LoVo (cell line): ENCODE measurements at places on chromosomes 7 and 10.

DNA sequence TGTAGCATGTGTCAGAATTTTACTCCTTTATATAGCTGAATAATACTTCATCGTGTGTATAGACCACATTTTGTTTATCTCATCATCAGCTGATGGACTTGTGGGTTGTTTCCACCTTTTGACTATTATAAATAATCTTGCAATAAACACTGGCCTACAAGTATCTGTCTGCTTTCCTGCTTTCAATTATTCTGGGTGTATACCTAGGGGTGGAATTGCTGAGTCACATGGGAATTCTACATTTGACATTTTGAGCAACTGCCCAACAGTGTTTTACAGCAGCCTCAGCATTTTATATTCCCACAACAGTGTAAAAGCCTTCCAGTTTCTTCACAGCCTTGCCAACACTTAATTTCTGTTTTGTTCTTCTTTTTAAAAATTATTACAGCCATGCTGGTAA, 200.3 kb upstream of the PRSS1 start:
- DNase-seq = no peak

DNA sequence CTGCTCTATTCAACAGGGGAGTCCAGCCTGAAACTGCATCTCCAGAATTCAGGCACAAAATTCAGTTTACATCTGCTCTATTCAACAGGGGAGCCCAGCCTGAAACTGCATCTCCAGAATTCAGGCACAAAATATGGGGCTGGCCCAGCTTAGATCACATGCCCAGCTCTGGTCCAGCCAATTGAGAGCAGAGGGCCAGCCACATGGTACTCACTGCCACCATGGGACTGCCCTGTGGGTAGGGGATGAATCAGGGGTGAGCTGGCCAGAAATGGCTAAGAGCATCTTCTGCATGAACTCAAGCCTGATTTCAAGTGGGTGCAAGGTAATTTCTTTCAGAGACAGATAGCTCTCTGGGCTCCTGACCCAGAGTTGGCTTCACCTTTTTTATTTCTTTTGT, 156.6 kb upstream of the LYZL2 start:
- no peak for DNase-seq

GRCh38 chr10:62817766-62818425, 1.7 kb upstream of the EGR2 start:
- peak; percentile 62 for DNase-seq

GRCh38 chr7:107319724-107320228, 150.1 kb upstream of the GPR22 start:
- DNase-seq = no peak

DNA sequence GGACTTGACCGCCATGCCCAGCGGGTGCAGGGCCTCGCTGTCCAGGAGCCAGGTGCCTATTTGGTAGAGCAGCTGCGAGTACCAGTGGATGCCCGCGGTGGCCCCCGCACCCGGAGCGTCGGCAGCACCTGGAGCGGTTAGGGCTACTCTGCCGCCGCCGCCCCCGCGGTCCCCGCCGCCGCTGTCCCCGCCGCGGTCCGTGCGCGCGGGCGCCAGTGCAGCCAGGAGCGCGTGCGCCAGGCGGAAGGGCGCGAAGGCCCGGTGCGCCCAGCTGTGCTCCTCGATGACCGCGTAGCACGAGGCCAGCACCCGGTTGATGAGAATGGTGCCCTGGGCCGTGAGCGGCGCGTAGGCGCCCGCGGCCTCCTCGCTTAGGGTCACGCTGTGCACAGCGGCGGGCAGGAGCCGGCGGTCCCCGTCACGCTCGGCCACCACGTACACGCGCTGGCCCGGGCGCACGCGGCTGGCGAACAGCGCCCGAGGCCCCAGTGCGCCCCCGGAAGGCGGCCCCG, 9.3 kb downstream of the SHH start:
- DNase-seq = no peak

DNA sequence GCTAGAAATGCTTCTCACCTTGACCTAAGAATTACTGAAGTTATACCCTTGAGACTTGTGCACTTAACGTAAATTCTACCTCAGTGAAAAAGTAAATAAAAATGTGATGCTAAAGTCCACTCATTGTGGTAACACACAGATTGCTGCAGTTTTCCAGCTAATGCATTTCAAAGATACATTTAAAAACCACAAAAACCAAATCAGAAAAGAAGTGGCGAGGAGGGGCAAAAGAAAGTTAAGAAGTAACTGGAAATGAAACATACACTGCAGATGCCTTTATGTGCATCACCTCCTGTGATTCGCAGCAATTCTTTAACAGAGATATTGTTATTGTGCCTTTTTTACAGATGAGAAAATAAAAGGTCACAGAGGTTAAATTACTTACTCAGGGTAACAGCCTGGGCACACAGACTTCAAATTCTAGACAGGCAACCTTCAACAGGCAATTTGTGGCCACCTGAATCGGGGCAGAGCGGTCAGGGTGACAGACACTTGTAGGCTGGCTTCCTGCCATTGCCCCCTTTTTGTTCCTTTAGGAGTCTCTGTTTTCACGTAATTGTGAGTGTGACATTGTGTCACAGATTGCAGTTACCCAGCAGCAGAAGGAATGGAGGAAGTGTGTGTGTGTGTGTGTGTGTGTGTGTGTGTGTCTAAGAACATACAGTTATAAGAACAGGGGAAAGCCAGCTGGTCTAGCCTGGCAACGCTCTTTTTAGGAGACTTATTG, 1.9 kb downstream of the WIPF3 start:
- DNase-seq = no peak

DNA sequence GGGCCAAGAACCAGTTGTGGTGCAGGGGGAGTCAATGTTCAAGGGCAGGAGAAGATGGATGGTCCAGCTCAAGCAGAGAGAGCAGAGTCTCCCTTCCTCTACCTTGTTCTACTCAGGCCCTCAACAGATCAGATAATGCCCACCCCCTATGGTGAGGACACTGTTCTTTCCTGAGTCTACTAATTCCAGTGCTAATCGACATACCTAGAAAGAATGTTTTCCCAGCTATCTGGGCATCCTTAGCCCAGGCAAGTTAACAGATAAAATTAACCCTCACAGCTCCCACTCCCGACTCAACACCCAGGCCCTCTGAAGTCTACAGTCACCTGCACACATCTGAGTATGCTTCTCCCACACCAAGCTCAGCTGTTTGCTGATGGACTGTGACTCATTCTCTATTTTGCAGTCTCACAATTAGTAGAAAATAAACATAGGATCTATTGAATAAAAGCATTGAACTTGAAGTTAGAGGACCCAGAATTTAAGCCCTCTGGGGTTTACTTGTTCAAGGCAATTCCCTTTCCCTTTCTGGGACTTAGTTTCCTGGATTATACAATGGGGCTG, 17.1 kb downstream of the COL13A1 start:
- DNase-seq = no peak

GRCh38 chr10:113630929-113631533, 32.8 kb downstream of the NRAP start:
- no peak for DNase-seq

GRCh38 chr10:6109444-6109775, 20.6 kb downstream of the RBM17 start:
- no peak for DNase-seq

- DNase-seq = no peak
These were observed 73.7 kb downstream of the EVX1 start for GRCh38 chr7:27316311-27316710.

- DNase-seq = no peak
These were observed 146.1 kb downstream of the VPS50 start for GRCh38 chr7:93378131-93378760.

DNA sequence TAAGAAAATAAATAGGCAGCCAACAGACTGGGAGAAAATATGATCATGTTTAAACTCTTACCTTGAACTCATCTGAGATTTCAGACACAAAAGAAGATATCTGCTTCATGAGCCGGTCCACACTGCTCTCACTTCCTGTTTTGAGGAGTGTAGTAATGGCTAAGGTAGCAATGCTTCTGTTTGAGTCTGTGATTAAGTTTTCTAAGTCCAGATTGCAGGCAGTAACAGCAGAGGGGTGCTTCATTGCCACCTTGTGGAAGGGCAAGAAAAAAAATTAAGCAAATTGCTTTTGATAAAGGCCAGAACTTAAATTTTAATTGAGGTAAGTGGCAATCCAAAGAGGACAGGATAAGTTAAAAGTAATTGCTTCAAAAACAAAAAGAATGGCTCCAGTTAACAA, 69.1 kb downstream of the MEST start:
- no peak for DNase-seq

GRCh38 chr7:48274662-48275061, 103.4 kb downstream of the ABCA13 start:
- DNase-seq = no peak

- no peak for DNase-seq
These were observed 54.6 kb downstream of the HACD1 start for GRCh38 chr10:17562614-17563013.

DNA sequence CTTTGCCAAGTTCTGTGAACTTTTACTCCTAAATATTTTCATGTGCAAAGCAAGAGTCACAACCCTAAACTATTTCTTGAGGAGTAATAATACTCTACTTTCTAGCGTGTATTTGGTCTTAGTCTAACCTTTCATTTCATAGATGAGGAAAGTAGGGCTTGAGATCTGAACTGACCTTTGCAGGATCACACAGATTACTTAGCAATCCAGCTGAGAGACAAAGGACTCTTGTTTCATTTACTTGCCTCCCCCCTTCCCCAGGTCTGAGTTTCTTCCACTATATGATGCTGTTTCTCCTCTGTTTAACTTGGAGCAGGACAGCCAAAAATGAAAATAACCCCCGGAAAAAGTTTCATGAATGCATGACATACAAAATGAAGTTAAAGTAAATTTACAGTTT, 75.3 kb upstream of the PTN start:
- no peak for DNase-seq

DNA sequence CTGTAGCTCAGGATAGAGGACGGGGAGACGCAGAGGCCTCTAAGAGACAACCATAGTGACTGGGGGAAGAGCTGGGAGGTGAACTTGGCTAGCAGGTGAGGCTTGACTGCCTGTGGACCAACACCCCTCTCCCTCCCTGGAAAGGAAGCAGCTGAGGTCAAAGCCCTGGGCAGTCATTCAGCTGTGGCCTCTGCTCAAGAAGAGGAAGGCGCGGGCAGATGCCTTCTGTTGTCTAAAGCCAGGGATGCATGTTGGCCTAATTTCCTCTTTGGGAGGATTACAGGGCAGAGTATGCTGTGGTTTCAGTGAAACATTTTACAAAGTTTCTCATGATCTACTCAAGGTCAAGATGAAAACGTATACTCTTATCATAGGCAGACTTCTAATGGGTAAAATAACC, 327.1 kb downstream of the PRPF18 start:
- DNase-seq = no peak

- DNase-seq = no peak
These were observed 208.7 kb downstream of the MAD1L1 start for GRCh38 chr7:2023877-2024566.

DNA sequence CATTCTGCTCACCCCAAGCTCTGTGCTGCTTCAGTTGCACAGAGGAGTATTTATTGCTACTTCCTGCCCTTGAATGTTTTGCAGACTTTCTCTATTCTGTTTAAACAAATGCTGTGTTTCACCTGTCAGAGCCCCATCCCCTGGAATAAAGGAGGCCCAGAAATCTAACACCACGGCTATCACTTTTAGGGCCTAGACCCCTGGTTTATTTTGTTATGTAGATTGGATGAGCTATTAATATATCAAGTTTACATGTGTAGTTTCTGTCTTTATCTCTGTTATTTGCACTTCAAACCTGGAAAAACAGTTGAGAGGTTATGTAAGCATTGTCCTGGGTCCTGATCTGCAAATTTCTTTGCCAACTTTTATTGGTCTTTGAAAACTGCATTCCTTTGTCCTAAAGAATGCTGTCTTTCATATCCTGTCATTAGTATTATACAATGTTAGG, 630.1 kb downstream of the PARD3 start:
- no peak for DNase-seq

- DNase-seq = no peak
These were observed 48.0 kb upstream of the DAGLB start for GRCh38 chr7:6495597-6496262.

DNA sequence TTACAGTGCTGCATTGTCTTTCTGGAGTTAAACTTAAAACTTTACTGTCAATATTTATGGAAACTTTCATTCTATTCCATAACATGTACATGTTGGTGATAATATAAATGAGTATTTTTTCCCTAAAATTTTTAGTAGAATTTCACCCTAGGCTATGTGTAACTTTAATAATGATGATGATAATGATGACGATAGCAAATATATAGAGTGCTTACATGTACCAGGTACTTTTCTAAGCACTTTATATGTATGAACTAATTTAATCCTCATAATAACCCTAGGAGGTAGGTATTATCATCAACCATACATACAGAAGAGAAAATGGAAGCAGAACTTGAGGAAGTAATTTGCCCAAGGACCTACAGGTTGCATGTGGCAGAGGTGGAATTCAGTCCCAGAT, 85.6 kb downstream of the LRRTM3 start:
- no peak for DNase-seq

DNA sequence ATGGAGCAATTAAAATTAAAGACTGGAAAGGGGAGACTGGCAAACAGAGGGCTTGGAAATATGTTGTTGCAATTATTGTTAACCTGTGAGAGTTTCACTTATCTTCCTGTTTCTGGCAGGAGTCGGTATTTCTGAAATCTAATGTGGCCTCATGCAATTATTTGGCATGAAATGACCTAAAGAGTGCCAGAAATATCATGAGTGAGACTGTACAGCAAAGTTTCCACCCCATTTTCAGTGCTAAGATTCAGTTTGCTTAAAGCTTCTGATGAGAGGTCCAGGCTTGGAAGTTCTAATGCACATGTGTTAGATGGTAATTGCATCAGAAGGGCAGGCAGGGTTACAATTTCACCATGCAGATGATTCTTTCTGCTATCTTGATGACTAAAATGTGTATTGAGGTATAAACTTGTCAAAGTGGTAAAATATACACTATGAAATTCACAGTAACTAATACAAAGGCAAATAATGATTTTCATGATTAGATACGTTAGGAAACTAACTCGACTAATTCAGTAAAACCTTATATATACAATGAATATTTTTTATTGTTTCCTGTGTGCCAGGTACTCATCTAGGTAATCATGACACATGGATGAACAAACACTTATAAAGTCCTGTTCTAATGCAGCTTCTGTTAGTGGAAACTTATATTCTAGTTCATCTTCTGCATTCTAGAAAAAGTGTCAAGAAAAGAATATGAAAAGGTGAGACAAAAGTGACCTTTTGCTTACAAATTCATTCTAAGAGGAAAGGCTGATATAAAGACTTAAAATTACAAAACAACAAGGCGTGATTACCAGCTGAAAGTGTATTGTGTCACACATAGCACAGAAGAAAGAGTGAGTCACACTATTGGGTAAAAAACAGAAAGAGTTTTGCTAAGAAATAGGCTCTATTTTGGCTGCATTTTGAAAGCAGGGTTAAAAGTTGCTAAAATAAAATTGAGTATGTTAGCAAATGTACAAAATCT, 533.4 kb upstream of the SEMA3D start:
- peak; percentile 15 for DNase-seq

DNA sequence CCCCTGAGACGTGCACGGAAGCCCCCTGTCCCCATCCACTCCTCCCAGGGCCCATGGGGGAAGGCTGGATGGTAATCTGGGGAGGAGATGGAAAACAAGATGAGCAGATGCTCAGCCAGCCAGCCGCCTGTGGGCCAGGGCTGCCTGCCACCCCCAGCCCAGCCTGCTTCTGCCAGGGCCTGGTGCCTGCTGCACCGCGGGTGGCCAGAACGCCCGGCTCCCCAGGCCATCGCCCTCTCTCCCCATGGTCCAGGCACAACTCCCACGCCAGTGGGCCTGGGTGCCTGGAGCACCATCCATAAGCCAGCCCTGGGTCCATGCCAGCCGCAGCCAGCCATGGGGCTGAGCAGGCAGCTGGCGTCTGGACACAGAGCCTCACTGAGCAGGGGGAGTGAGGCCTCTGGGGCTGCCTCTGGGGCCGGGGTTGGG, 57.2 kb upstream of the ELN start:
- DNase-seq = no peak

GRCh38 chr7:157896774-157897555, 560.2 kb downstream of the DNAJB6 start:
- no peak for DNase-seq
